ENCODE measurements at places on chromosomes 4 and X. TPM values are rescaled to one million over a fixed set of nuclear protein-coding genes. Genes with fewer than 3 reads are reported as not detected.

GNRHR gene
- 0.08 TPM for total RNA-seq

SMIM10L2A gene
- total RNA-seq: not detected

DNA sequence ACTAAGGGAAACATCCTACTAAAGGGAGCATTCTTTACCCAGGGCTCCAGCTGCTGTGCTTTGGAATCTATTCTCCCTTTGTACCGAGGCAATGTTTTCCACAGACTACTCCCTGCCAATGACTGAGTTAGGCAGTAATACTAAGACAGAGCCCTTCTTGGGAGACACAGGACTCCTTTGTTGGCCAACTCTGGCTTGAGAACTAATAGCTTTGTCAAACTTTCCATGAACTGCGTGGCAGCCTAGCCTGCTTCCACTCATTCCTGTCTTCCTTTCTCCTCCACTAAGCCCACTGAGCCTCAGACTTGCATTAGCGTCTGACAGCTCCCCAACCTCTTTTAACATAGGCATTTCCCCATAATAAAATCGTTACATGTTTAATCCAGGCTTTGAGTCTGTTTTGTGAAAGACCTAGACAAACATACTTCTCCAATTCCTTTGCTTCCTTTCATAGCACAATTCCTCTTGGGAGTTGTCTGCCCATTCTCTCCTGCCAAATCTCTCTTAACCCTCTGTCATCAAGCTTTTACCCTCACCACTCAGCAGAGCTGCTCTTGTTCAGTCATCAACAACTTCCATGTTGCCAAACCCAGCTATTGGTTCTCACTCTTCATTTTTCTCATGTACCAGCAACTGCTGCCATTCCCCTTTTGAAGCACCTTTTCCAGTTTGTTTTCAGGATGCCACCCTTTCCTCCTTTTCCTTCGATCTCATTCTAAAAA, 300.3 kb upstream of the IGFBP7 start:
- DNase-seq: no peak

GRCh38 chr4:185846505-185847150, 34.6 kb upstream of the SORBS2 start:
- DNase-seq: no peak

DNA sequence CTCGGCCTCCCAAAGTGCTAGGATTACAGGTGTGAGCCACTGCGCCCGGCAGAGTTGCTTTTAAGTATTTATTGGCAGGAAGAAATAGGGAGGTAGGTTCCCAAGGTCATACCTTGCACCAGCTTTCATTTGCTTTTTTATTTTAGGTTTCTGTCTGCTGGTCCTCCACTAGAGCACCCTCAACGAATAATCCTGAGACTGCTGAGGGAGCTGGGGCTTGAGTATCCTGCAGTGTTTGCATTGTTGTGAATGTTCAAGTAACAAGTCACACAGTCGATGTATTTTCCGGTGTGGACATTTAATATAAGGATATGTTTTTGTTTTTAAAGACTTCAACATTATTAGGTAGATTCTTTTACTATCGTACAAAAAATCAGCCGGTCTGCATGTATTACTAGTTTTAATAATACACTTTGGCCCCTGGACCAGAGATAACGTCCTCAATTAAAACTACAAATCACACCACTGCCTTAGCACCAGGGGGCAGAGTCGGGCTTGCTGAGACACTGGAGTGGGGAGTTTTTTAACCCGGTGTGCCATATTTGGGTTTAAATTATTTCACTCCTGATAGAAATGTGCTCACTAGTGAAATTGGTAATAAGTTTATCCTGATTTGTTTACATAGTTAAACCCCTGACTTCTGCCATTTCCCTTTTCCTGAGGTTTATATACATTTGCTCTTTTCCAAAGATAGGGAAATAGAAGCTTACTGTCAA, 11.6 kb downstream of the SMIM20 start:
- peak; percentile 74 for DNase-seq

Measured in SJCRH30 (cell line).